ENCODE measurements at places on chromosomes 11 and 22.

DNA sequence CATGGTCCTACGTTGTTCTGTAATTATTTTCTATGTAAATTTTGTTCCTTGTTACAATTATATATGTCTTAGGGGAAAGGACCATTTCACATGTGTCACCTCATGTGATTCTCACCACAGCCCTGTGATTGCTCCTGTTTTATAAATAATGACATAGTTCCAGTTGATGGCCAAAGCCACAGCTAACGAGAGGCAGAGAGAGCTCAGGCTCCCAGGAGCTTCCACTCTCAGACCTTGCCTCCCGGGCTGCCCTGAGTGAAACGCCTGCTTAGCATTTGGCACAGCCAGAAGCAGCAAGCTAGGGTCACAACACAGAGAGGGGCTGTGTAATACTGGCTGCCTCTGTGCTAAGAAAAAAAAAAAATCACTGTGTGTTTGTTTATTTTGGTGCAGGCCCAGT lies 5.9 kb downstream of the TMEM121B start:
- DNase-seq: no peak

DNA sequence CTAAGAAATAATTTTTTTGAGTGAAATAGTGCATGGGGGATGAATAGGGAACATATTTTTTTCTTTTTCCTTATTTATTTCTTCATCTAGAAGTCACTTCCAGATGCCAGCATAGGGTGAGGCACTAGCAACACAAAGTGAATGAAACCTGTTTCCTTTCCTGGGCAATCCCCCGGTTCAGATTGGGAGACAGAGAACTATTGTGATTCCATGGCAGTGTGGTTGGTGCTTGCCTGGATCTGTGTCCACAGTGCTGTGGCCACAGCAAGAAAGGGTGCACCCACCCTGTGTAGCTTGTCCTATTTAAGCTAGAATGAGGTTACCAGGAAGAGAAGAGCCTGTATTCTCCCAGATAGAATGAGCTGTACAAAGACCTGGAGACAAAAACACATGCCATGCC lies 57.6 kb downstream of the SLC5A1 start:
- DNase-seq: no peak

DNA sequence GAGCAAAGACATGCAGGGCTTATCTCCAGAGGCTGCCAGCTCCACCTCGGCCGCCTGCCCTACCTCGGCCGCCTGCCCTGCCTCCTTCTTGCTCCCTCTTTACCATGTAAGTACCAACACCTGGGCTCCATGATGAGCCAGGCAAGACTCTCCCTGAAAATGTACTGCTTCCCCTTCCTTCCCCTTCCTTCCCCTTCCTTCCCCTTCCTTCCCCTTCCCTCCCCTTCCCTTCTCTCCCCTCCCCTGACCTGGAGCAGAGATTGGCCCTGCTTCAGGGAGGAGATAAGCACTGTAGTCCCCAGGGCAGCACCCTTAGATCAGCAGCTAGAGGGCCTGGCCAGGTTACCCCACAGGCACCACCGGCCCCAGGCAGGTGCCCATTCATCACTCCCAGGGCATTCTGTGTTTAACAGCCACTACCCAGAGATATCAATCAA lies 25.4 kb upstream of the ADORA2A start:
- DNase-seq: no peak

- DNase-seq: peak; percentile 51
Observed at GRCh38 chr11:103862094-103862801, 174.2 kb upstream of the DDI1 start.

GRCh38 chr22:45229181-45229580 lies 11.5 kb downstream of the KIAA0930 start:
- no peak for DNase-seq

GRCh38 chr11:13064593-13064992 lies 55.5 kb downstream of the RASSF10 start:
- DNase-seq: no peak

GRCh38 chr11:126339863-126340434 lies 15.5 kb upstream of the ST3GAL4 start:
- DNase-seq: no peak

DNA sequence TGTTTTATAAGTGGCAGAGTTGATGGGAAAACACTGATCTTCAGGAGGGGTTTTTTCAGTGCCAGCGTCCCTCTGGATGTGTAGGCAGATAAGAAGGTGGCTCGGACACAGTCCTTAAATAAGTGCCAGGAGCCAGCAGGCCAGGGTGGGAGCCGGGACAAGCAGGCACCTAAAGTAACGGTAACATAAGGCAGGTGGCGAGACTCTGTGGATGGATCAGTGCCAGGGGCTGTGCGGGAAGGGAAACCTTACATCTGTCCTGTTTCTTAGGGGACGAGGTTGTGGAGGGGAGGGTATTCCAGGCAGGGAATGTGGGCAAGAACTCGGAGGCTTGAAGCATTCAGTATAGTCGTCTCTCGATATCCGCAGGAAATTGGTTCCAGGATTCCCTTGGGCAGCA lies 15.9 kb downstream of the BCR start:
- DNase-seq: no peak

DNA sequence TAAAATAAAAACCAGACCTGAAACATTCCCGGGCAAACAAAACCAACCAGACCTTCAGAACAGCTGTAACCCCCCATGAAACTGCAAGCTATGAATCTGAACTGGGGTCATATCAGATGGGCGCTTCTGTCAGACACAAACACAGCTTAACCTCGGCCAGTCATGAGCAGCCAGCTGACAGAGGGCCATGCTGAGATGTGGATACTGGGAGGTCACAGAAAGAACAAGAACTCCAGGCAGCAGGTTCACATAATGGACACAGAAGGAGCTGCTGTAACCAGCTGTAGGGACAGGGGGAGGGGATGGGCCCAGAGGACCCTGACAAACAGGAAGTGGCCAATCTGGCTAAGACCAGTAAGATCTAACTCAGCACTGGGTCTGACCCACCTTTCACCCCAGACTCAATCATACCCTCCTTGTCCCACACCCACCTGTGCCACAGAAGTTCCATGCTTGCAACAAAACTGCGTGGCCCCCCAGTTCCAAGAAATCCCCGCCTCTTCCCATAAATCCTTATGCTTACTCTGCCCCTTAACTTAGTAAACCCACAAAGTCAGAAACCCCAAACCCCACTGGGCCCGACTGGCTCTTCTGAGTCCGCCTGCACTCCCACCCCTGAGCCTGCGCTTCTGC lies 4.0 kb downstream of the APOL4 start:
- peak; percentile 68 for DNase-seq
